BJ (cell line): ENCODE measurements at places on chromosomes 6 and 20. TPM values are rescaled to one million over a fixed set of nuclear protein-coding genes. Genes with fewer than 3 reads are reported as not detected.

The ECT2L gene
- not detected in 2 replicates for polyA plus RNA-seq

The TCP11 gene
- 0.13 and 0.23 TPM in 2 replicates for polyA plus RNA-seq

The ABHD16B gene
- not detected in 2 replicates for polyA plus RNA-seq

The HCRTR2 gene
- not detected in 2 replicates for polyA plus RNA-seq

DNA sequence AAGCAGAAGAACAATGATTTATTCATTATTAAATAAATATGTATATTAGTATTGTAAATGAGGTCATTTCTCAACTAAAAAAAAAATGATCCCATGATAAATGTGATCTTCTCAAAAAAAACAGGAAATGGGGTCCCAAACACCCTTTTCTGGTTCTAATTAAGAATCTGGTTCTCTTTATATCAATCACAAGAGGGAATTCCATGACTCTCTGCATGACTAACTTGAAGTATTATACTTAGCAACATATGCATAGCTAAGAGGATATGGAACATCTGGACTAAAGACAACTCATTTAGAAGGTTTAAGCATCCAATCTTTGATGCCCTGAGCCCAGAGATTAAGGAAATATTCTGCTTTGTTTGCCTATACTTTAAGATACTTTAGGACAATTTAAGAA, 89.7 kb upstream of the EMILIN3 start:
- DNase-seq = no peak

DNA sequence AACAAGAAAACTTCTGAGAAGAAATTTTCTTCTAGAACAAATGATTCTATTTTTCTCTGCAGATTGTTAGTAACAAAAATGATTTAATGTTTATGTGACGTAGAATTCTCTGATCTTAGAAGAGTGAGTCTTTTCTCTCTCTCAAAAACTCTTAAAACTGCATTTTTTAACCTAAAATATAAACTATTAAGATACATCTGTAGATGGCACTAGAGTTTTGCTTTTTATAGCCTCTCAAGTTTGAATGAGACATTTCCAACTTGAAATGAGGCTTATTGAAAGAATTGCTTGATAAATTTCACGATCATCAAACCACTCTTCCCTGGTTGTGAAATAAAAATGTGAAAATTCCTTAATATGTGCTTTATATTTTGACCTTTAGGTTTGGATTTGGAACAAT, 53.8 kb downstream of the PHF3 start:
- DNase-seq = no peak

DNA sequence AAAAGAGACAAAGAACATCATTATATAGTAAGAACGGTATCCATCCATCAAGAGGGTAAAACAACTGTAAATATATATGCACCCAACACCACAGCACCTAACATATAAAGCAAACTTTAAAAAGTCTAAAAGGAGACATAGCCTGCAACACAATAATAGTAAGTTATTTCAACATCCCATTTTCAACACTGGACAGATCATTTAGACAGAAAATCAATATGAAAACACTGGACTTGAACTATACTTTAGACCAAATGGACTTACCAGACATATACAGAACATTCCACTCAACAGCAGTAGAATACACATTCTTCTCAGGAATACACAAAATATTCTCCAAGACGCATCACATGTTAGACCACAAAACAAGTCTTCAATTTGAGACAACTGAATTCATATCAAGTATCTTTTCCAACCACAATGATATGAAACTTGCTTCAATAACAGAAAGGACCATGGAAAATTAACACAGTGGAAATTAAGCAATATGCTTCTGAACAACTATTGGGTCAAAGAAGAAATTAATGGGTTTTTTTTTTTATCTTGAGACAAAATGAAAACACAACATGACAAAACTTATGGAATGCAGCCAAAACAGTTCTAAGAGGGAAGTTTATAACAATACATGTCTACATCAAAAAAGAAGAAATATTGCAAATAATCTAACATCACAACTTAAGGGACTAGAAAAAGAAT, 23.9 kb upstream of the ASF1A start:
- DNase-seq = no peak

DNA sequence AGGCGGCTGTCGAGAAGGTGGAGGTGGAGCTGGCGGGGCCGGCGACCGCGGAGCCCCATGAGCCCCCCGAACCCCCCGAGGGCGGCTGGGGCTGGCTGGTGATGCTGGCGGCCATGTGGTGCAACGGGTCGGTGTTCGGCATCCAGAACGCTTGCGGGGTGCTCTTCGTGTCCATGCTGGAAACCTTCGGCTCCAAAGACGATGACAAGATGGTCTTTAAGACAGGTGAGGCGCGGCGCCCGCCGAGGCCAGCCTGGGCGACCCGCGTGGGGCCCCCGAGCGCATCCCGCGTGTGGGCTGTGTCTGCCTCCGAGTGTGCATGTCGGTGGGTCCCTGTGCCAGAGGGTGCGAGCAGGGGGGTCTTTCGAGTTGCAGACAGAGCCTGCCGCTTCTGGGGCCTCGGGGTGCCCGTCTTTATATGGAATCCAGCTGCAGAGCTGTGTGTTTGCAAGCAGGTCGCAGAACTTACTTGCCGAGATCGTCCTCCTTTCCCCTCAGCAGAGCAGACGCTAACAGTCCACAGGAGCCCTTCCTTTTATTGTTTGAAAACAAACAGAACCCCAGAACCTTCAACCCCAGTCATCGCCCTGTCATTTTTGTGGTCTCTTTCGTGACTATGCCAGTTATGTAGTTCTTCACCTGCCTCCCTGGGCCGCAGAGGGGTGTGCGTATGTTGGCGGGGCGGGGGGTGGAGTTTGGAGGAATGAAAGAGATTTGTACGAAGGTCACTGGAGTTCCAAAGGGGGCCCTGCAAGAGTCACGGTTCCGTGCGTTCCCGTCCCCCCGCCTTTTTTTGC, 766 bp downstream of the SLC16A10 start:
- no peak for DNase-seq

DNA sequence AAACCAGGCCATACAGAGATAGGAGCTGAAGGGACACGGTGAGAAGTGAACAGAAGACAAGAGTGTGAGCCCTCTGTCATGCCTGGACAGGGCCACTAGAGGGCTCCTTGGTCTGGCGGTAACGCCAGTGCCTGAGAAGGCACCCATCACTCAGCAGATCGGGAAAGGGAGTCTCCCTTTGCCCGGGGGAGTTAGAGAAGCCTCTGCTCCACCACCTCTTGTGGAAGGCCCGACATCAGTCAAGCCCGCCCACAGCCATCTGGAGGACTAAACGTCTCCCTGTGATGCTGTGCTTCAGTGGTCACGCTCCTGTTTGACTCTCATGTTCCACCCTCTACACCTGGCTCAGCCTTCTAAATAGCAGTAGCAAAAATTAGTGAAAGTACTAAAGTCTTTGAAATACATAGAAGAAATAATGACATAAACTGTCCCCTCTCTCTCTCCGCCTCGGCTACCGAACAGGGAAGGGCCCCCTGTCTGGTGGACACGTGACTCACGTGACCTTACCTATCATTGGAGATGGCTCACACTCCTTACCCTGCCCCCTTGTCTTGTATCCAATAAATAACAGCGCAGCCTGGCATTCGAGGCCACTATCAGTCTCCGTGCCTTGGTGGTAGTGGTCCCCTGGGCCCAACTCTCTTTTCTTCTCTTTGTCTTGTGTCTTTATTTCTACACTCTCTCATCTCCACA, 66.7 kb downstream of the RPP21 start:
- no peak for DNase-seq

DNA sequence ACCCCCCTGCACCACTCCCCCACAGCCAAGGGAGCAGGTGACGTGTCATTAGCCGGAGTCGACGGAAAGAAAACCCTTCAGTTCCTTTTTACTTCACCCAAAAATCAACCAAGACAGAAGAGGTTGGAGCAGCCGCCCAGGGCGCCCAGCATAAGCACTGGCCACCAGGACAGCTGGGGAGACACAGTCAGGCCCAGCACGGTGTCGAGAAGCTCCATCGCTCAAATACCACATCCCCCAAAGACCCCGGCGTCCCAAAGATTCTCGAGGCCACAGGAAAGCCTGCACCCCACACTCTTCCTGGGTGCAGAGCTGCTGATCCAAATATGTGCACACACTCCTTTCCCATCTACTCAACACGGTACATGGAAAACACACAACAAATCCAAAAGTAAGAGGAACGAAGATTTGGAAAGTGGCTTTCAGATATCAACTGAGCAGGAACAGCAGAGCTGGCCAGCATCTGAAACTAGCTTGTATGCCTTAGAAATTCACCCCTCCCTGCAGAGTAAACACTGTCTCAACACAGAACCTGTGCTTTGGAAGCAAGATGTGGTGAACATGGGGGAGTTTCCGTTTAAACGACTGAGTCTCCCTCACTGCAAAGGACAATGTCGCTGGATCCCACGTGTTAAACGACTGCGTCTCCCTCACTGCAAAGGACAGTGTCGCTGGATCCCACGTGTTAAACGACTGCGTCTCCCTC, 54.6 kb downstream of the DLL1 start:
- DNase-seq = no peak

DNA sequence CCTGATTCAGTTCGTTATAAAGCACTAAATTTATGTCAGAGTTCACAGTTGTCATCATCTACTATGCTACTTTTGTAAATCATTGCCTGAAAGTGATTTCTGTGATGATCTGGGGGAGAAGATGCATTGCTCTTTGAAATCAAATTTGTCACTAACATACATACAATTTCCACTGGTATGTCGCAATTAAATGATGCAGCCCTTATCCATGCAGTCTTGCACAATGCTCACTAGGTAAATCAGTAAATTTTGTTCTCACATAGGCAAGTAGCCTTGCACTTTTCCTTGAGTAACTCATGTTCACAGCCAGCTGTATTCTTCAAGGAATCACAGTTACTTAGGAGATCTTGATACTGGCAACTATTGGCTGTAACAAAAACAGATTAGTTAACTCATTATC, 20.8 kb downstream of the CRISP2 start:
- DNase-seq = no peak

DNA sequence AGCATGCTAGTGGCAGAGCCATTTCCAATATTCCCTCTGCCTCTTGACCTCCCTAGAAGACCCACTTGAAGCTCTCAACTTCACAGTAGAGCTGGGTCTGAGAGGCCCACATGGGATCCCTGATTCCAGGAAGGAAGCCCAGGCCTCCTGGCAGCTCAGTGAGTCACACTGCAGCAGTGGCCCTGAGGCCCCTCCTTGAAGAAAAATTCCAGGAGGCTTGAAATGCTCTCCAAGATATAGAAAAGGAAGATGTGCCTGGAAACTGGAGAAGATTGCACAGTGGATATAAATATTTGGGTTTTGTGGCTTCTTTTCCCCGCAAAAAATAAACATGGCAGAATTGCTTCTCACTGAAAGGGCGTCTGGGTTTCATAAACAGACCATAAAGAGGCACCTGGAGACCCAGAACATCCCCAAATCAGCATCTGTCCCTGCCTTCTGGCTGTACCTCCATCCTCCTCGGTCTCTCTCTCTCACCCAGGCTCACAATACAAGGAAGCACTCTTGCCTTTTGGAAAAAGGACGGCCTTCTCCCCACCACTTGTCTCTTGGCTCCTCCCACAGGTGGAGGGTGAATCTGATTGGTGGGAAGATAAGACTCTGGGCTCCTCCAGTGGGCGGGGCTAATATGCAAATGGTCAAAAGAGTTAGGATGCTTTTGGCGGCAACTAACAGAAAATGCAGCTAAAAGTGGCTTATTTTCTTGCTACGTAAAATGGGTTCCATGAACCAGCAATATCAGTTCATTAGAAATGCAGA, 200.0 kb upstream of the SULF2 start:
- DNase-seq = peak; percentile 51

DNA sequence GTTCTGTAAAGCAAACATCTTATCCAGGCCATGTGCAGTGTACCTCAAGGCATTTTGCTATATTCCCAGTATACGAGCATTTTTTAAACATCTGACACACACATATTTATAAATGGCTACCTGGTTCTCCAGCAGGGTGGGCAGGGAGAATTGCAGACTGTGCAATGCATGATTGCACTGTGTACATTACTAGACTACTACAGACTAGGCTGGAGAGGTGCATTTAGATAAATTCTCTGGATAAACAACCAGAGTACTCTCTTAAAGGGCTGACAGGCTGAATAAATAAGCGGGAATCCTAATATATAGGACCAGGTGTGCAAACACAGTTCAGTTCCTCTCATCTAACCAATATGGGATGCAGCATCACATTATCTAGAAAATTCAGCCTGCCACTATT, 428.3 kb upstream of the ARID1B start:
- no peak for DNase-seq

DNA sequence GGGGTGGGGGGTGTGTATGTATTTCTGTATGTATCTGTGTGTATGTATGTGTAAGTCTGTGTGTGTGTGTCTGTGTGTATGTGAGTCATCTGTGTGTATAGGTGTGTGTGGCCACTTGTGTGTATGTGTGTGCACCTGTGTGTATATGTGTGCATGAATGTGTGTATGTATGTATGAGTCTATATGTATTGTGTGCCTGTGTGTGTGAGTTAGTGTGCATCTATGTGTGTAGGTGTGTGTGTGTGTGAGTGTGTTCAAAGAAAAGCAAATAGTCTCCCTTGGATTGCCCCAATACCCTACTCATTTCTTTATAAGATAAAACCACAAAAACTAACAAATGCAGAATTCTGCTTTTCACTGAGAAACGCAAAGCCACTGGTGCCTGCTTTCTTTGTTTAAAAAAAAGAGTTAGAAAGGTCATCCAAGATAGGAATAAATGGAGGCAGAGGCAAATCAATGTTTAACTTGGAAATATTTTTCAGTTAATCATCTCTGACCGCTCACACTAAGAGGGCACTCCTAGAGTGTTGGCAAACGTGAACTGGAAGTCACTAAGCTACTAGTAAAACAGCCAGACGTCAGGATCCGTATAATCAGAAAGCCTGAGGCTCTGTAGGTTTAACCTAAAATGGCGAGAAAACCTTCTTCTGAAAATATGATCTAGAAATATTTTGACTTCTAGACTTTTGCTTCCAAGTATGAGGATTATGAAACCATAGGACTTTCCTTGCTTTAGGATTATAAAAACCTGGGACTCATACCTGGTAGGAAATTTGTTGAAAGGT, 37.4 kb upstream of the JAG1 start:
- DNase-seq = no peak
